ENCODE measurements at places on chromosomes 5 and 9.

DNA sequence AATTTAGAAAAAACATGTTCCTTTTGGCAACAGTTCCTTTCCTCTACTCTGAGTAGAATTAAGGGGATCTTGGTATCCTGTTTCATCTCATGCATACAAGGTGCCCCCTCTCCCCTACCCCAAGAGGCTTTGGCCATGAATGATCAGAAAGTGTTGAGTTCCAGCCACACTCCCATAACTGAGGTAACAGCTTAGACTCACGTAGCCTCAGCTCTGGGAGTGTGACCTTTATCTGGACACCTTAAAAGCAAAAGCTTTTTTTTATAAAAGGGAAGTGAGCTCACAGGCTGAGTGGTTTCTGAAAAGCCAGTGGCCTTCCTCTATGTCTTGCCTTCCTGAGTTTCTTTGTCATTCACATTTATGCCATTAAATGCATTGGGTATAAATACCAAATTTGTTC, 900 bp upstream of the HAVCR2 start:
- no peak for DNase-seq

- DNase-seq = no peak
Measured at GRCh38 chr5:167664222-167664804, 627.1 kb upstream of the WWC1 start.

DNA sequence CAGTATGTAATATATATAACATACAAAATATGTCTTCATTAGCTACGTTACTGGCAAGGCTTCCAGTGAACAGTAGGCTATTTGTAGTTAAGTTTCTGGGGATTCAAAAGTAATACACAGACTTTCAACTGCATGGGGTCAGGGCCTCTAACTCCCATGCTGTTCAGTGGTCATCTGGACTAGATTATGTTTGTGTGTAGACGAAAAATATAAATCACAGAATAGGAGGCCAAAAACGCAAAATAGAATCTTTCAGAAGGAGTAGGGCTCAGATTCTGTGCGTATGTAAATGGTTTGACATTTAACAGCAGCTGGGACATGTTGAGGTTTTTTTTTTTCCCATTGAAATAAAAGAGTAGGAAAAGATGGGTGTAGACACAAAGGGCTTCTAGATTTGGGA, 1048.7 kb upstream of the WWC1 start:
- no peak for DNase-seq

GRCh38 chr5:83731638-83732037, 11.0 kb upstream of the HAPLN1 start:
- no peak for DNase-seq
